ENCODE measurements at places on chromosomes 2 and 18.

GRCh38 chr2:119862127-119862889, 102.6 kb downstream of the PTPN4 start:
- no peak for DNase-seq

GRCh38 chr2:113277474-113278072, 1.1 kb downstream of the PAX8 start:
- no peak for DNase-seq

DNA sequence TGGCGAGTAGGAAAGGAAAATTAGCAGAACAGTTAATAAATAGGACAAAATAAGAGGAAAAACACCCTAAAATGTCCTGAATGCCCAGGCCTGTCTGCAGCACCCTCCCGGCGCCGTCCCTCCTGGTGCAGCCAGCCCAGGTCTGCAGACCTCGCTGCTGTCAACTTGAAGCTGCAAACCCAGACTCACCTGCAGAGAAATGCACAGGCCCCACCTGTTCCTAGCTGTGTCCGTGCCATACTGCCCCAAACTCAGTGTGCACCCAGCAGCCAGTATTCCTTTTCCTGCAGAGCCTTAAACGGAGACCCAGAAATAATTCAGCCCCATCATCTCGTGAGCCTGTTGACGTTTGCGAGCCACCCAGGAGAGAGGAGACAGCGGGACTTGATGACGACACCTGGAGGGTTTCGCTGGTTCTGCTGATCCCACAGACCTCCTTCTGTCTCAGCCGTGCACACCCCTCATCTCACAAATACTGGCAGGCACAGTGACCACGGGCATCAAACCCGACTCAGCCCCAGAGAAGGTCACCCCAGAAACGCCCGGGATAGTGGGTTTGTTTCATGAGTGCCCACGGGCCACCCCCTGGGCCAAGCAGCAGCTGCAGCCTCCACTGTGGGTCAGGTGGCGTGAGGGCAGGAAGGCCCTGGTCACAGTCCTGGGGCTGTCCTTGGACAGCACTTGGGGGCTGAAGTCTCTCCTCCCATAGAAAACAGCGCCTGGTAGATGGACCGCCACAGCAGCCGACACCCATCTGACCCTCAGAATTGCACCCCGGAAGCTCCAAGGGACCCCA, 239.5 kb upstream of the SALL3 start:
- DNase-seq = no peak

- DNase-seq = no peak
Measured at GRCh38 chr2:21037671-21038108, 6.2 kb downstream of the APOB start.
